Stimulated activated CD4-positive, alpha-beta T cell treated with anti-CD3 and anti-CD28 coated beads, Interleukin-1b, Interleukin-23, amount 100 ng/mL, for 48 hours (primary cell): ENCODE measurements at places on chromosomes 11 and 22.

- peak; percentile 27 for DNase-seq
Observed at GRCh38 chr22:17366830-17367229, 2.4 kb upstream of the CECR2 start.

GRCh38 chr11:100978442-100978841 lies 151.2 kb downstream of the PGR start:
- DNase-seq: no peak

GRCh38 chr22:37263966-37264887 lies 18.1 kb upstream of the CYTH4 start:
- DNase-seq: no peak

- no peak for DNase-seq
Observed at GRCh38 chr11:40445391-40445790, 1014.1 kb downstream of the LRRC4C start.

DNA sequence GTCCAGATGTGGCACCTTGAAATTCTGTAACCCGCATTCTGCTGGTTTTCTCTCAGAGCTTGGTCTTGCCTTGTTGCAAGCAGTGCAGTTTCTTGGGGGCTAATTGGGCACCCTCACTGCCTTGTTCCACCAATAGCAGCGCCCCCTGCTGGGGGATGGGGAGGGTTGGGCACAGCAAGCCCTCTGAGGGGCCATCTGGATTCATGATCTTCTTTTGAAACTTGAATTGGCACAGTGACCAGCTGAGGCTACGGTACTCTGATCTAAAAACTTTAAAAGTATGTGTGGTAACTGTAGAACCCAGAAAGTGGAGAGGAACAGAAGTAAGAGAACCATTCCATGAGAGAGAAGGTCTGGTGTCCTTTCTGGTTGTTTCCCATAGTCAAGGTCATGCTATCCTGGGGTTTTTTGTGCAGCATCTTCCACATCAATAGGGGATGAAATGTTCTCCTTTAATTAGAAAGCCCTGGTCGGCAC lies 64.2 kb downstream of the MED15 start:
- DNase-seq: peak; percentile 56

DNA sequence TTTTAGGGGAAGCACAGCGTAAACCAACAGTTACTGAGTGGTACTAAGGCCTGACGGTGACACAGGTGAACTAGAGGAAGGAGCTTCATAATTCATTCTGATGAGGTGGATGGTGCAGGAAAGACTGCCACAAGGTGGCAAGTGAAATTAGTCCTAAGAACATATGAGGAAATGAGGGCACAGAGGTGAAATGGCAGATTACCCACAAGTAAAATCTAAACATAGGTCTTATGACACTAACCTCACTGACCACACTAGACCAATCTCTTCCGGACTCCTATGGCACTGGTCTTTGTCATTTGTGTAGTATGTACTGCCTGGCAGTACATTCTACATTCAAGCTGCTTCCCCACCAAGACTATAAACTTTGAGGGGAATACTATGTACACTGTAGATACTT lies 20.2 kb downstream of the GAB2 start:
- no peak for DNase-seq

- DNase-seq: no peak
Observed at GRCh38 chr22:48889209-48889830, 938.4 kb downstream of the BRD1 start.

GRCh38 chr11:106327134-106327533 lies 249.7 kb downstream of the AASDHPPT start:
- no peak for DNase-seq

DNA sequence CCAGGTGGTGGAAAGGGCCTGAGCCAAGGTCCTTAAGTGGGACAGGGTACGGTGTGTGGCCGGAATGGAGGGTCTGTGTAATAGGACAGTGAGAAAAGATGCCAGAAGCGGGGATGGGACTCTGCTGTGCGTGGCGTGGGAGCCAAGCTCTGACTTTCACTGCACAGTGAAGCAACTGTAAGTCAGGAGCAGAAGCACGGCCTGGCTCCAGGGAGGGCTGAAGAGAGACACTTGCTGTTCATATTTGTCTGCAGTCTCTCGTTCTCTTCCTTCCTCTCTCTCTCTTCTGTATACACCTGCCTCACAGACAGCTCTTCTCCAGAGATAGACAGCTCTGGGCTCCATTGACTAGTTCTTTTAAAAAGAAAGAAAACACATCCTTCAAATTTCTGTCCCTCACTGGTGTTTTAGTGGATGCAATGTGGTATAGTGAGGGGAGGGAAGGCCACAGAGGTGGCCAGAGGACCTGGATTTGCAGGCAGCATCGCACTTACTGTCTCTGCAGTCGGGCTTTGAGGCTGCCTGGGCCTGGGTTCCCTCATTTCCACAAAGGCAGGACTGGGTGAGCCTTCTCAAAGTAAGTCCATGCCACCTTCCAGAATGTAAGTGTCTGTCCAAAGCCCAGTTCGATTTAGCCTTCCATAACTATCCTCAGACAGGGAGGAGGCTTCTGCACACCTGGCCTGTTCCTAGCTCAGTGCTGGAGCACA lies 2.1 kb downstream of the IL17RA start:
- no peak for DNase-seq

- no peak for DNase-seq
Observed at GRCh38 chr11:122343210-122343609, 227.2 kb upstream of the BLID start.

DNA sequence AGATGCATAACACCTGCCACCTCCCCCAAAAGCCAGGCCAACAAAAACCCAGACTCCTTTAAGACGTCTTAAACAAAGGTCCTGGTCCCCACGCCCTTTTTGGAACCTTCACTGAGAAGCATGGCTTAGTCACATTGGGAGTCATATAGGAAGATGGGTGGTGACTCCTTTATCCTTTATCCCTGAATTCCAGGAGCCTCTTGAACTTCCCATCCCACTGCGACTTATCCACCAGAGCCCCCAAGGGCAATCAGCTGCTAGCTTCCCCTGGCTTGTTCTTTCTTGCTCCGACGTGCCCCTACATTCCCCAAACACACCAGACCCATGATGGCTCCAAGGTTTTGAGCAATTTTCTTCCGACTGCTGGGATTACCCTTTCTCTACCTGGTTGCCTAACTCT lies 567.0 kb upstream of the CADM1 start:
- DNase-seq: no peak

GRCh38 chr11:134050541-134051383 lies 18.1 kb upstream of the JAM3 start:
- peak; percentile 70 for DNase-seq

- DNase-seq: no peak
Observed at GRCh38 chr11:28836285-28837081, 728.3 kb downstream of the METTL15 start.

GRCh38 chr11:75105462-75105925 lies 8.8 kb upstream of the OR2AT4 start:
- DNase-seq: no peak

- no peak for DNase-seq
Observed at GRCh38 chr11:130606781-130607511, 158.5 kb downstream of the ADAMTS15 start.

- DNase-seq: no peak
Observed at GRCh38 chr11:2201542-2201941, 29.9 kb upstream of the TH start.

DNA sequence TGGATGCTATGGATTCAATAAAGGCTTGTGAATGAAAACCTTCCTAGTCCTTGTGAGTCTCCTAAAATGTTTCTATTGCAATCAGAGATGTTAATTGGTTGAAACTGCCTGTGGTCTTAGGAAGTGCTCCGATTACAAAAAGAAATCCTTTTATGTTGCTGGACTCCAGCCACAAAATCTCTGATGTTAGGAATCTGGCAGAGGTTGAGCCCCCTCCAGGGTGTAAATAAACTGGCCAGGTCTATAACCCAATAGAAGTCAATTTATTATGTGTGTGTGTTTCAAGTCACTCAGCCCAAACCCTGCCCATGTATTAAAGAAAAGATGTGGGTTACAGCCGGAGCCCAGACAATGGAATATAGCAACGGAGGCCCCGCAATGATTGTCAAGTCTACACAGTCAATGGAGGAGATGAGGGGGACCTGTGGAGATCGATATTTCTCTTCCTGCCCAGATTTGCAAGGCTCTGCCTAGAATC lies 218.1 kb upstream of the SORL1-AS1 start:
- no peak for DNase-seq

DNA sequence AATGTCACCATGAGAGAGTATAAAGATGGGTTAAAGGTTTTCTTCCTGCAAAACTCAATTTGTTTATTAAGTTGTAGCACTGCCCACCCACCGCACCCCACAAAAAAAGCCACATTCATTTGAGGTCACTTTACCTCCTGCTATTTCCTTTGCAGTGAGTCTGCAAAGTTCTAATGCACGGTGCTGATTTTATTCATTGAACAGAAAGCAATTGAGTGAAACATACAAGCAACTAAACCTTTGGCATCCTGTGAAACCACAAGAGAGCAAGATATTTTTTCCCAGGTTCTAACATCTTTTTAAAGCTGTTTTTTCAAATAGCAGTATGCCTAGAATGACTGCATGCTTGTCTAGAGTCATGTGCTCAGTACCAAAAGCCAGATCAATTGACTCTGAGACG lies 39.0 kb downstream of the RRAS2 start:
- DNase-seq: no peak

- DNase-seq: no peak
Observed at GRCh38 chr22:29831958-29832357, 6.1 kb downstream of the ASCC2 start.

DNA sequence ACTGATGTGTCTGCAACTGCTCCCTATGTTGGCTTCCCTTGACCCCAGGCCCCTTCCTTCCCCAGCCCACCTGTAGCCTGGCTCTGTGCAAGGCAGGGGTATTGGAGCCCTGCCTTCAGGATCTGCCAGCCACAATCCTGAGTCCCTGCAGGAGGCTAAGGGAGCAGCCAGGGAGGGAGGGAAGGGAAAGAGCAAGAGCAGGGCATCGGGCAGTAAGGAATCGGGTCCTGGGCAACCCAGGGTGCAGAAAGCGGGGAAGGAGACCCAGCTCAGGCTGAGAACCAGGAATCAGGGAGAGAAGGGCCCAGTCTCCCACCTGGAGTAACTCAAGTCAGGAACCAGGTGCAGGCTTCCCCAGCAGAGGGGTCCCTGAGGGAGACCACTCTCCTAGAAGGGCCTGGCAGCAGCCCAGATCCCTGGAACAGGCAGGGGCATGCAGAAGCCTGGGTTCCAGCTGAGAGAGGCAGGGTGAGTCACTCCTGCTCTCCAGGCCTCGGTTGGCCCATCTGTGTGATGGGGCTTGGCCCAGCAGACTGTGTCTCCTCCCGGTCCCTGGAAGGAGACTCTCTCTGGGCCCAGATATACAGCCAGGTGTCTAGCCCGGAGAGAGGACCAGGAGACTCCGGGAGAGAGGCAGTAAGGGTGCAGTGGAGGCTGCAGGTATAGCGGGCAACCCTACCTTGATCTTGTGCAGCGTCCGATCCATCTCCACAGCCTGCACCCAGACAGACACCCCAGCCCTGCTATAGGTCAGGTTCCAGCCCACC lies 13.4 kb downstream of the STARD10 start:
- DNase-seq: no peak

- DNase-seq: no peak
Observed at GRCh38 chr11:63537293-63538101, 889 bp downstream of the PLAAT4 start.

DNA sequence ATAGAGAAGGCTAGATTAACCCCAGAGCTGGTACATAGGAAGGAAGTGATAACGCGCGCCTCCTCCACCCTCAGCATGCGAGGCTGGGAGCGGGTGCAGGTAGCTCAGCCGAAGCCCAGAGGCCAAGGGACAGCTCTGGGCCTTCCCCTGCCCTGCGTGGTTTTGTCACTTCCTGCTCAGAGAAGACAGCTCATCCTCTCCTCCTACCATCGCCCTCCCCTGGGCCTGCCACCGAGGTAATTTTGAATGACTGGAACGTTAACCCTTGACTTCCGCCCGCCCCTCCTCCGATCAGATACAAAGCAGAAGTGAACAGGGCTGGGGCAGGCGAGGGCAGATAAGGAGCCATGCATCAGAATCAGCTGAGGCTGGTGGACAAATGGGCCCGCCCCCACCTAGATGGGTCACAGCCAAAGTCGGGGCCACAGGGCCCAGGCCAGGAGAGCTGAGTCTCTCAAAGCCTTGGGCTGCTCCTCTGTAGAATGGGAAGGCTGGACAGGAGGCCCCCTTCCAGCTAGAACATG lies 1.6 kb downstream of the RAC2 start:
- DNase-seq: peak; percentile 96

DNA sequence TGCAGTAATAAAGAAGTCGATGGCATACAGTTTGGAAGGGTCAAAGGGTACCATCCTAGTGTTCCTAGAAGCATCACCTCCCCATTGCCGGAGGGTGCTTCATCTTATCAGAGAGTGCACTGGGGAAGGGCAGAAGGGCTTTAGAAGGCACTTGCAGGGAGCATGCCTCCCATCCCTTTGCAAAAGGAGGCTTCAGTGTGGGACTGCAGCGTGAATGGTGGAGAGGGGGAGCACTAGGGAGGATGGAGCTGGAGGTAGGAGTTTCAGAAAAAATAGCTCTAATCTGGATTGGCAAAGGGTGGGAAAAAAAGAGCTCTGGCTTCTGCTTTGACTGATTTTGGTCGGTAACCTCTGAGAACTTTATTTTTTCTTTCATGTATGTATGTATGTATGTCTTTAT lies 5.0 kb downstream of the NTM start:
- DNase-seq: no peak

DNA sequence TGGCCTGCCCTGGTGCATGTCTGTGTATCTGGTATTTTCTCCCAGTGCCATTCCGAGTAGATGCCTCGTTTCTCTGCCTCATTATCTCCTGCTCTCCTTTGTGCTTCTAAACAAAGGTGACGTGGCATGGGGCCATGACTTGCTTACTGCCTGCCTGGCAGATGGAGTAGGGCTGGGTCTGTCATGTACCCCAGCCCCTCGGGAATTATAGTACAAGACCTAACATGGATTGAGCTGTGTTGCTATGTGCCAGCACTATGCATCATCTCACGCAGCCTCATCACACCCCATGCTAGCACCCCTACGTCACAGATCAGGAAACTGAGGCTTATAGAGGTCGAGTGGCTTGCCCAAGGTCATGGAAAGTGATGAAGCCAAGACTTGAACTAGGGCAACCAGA lies 88.1 kb downstream of the GALNT18 start:
- DNase-seq: no peak

DNA sequence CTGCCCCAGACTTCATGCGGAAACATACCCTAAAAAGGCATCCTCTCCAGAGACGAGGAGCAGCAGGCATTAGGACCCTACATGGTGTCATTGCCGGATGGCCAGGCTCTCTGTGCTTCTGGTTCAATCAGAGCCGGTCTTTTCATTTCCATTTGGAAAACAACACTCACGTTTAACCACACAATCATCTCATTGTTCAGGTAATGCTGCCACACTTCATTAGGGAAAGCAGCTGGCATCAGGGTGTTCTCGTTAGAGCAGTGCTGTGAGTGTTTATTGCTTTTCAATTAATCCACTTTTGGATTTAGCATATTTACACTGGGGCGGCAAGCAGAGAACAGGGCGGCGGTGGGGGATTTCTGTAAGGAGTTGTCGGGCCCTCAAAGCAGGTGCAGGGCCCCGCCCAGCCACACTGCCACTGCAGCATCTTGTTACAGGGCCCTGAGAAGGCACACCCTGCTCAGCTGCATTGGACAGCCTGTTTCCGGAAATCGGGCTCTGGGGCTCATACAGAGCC lies 338.6 kb downstream of the SHANK2 start:
- DNase-seq: no peak

GRCh38 chr11:19284881-19285280 lies 44.1 kb upstream of the E2F8 start:
- no peak for DNase-seq
